ENCODE measurements at places on chromosomes 1 and 21.

GRCh38 chr1:63668298-63668697 lies 75.1 kb downstream of the PGM1 start:
- no peak for DNase-seq

GRCh38 chr21:17371450-17371849 lies 141.4 kb upstream of the CXADR start:
- DNase-seq: no peak

DNA sequence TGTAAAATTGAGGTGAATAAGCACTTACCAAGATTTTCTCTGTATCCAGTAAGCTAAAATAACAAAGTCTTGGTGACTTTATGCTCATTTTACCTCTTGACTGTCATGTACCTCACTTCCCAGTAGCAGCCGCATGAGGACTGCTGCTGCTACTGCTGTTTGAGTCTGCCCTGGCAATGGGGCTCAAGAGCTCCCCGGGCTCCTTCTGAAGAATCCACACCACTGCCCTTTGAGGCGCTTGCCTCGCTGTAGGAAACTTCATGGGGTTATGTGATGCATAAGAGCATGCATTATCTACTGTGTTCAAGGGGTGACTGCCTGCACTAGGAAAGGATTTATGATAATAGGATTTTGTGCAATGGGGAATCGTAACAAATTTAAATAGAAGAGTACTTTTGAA lies 113.5 kb downstream of the NTNG1 start:
- DNase-seq: no peak

DNA sequence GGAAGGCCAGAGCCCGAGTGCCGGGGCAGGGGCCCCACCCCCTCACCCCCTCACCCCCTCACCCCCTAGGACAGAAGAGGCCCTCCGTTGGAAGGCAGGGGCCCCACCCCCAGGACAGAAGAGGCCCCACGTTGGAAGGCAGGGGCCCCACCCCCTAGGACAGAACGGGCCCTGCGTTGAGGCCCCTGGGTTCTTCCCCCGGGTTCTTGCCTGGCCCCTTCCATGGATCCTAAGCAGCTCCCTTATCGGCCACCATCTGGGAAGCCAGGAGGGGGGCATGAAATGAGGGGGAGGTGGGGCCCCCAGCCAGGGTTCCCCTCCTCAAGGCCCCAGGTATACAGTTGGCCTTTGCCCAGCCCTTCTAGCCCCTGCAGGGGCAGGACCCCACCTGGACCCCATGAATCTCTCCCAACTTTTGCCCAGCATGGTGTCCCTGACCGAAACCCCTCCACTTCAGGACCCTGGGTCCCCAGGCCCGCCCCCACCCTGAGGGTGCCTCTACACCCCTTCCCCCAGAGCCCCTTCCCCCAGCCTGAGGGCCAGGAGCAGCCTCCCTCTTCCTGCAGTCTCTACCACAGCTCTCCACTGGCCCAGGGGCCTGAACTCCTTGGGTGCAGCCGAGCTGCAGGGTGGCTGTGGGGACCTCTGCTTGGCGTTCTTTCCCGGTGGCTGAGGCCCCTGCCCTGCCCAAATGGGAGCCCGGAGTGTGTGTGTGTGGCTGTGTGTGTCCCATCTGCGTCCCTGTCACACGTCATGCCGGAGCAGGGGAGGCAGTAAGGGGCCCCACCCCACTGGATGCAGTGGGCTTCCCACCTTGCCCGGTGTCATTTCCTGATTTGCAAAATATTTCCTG lies 4.3 kb upstream of the VWA1 start:
- no peak for DNase-seq

- DNase-seq: no peak
Measured at GRCh38 chr1:235069577-235070563, 58.8 kb downstream of the TOMM20 start.

All from CD4-positive, alpha-beta T cell treated with Interleukin-17A for 4 hours (primary cell).